ENCODE measurements at places on chromosomes 5 and 9.

- DNase-seq, result no peak
These were observed 1312.6 kb upstream of the DMAC1 start for GRCh38 chr9:9112001-9112720.

GRCh38 chr5:34582371-34582770 lies 73.8 kb upstream of the RAI14 start:
- no peak for DNase-seq

GRCh38 chr9:96139592-96140295 lies 162.2 kb downstream of the HSD17B3 start:
- no peak for DNase-seq

DNA sequence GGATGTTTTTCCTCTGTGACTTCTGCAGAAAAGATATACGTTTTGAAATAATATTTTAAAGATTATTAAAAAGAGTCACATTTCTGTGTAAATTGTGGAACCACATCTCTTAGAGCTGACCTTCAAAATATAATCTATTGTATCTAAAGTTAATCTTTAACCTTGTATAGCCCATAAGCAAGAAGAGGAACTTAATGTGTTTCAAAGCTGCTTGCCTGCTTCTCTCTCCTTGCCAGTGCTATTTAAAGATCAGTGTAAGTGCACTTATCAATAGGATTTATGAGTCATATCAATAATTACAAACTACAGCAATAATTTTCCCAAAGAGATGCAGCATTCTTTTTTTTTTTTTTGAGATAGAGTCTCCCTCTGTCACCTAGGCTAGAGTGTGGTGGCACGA lies 29.4 kb upstream of the GDA start:
- DNase-seq, result no peak

GRCh38 chr9:8826281-8826680 lies 1026.7 kb upstream of the DMAC1 start:
- no peak for DNase-seq

DNA sequence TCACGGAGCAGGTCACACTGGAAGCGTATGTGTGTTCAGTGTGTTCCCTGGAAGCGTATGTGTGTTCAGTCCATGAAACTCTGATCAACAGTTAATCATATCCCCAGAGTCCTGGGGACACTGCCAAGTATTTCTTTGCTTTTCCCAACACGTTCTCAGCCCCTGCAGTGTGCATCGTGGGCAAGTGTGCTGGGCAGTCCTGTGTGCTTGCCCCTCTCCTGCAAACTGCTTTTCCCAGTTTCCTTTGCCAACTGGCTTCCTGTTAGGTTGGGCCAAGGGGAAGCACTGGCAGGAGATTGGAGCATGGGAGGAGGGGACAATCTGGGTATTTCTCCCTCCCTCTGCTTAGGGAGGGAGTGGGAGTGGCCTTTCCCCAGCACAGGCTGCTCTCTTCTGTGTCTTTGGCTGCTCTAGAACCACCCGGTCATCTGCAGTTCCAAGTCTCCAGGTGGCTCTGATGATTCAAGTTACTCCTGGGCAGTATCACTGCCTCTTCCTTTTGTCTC lies 36.8 kb upstream of the NEK6 start:
- DNase-seq, result no peak

GRCh38 chr5:16326137-16326536 lies 139.5 kb downstream of the ZNF622 start:
- DNase-seq, result no peak

DNA sequence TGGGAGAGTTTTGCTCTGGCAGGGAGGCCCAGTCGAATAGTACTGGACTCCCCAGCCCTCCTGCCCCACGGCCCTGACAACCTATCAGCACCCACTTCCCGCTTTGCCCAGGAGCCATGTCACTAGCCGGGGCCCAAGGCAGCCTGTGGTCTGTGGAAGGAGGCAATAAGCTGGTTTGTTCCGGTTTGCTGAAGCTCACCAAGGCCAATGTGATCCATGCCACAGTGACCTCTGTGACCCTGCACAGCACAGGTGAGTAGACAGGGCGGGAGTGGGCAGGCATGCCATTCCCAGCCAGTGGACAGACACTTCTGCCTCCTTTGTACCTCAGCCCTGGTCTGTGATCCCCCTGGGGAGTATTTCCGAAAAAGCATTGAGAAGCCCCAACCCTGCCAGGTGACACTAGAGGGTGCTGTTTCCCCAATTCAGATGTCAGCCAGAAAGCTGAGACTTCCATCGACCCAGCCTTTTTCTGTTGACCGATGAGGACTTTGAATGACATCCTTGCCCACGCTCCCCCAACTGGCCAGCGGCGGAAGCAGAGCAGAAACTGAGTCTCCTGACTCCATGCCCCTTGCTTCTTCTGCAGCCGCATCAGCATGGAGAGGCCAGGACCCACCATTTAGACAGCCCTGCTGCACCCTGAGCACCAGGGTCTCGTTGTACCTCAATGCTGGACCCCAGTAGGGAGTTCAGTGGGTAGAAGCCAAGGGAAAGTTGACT lies 9.6 kb downstream of the PCYOX1L start:
- no peak for DNase-seq

DNA sequence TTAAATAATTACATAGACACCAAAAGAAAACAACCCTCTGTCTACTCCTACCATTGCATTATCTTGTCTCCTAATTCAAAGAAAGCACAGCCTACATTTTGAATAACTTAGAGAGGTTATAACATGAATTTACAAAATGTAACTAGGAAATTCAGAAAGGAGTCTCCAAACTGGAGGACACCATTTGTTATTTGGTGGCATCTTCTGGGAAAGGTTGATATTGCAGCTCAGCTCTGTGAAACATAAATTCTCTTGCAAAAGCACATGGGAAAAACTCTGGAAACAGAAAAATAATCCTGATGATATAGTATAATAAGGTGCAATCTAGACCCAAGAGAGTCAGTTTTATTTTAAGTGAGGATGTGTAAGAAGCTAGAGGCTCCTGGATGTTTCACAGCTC lies 215.3 kb downstream of the MLLT3 start:
- no peak for DNase-seq

GRCh38 chr9:71761938-71762353 lies 6.4 kb downstream of the CEMIP2 start:
- DNase-seq, result no peak

DNA sequence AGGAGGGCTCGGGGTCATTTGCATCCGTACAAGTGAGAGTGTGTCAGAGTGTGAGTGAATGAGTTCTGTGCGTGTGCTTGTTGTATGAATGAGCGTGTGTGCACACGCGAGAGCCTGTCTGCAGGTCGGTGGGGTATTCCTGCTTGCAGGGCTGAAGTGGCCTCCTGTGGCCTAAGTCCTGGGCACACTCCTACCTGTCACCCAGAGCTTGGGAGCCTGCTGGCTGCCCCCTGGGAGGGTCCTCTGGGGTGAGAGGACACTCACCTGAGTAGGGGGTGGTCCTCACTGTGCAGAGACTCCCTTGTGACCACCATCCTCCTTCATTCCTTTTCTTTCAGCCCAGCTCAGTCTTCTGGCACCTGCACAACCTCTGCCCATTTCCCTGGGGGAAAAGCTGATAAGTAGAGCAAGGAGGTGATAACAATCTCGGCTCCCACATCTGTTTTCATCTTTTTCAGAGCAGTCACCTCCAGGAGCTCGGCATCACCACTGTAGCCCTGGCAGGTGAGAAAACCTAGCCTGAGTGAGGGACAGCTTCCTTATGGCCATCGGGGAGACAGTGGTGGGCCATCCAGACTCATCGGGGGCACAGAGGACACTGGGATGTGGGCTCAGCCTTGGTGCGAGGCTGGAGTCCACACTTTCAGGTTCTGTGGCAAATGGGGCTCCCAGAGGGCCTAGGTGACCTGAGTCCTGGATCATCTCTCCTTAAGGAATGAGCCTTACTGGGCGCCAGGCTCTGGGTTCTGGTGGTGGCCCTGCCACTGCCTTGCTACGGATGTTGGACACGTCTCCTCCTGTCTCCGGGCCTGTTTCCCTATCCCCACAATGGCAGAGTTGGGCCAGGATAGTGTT lies 38.7 kb upstream of the SYNPO start:
- DNase-seq, result no peak

GRCh38 chr9:135815830-135816650 lies 91.3 kb downstream of the CAMSAP1 start:
- DNase-seq, result no peak

- no peak for DNase-seq
These were observed 52.1 kb upstream of the FSTL4 start for GRCh38 chr5:133664422-133664821.
